ENCODE measurements at places on chromosomes 1 and 21.

GRCh38 chr1:229252228-229252984, 18.5 kb upstream of the RAB4A start:
- DNase-seq = no peak

GRCh38 chr1:18951818-18952391, 4.6 kb downstream of the IFFO2 start:
- DNase-seq = no peak

DNA sequence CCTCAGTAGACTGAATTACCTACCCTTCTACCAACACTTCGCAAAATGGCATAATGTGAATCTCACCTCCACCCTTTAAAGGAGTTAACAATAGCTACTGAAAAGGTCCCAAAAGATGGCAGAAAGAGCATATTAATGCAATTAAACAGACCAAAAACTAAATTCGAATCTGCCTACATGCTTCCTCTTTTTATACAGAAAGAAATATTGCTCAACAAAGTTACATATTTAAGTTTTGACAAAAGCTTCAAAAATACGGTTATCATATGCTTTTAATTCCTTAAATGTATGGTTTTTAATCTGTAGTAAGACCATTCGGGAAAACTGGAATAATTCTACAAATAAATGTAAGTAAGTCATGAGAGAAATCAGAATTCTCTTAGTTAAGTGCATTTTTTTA, 2.2 kb downstream of the APP start:
- DNase-seq = no peak

GRCh38 chr1:32485554-32486255, 20.8 kb downstream of the ZBTB8B start:
- DNase-seq = no peak

- no peak for DNase-seq
Observed at GRCh38 chr1:30536530-30536929, 186.9 kb downstream of the MATN1 start.

DNA sequence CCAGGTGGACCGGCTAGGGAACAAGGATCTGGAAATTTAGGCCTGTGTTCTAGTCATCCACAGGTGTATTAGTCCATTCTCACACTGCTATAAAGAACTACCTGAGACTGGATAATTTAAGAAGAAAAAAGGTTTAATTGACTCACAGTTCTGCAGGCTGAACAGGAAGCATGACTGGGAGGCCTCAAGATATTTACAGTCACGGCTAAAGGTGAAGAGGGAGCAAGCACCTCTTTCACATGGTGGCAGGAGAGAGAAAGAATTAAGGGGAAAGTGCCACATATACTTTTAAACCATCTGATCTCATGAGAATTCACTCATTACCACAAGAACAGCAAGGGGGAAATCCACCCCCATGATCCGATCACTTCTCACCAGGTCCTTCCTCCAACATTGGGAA, 174.7 kb upstream of the C1orf105 start:
- DNase-seq = no peak

DNA sequence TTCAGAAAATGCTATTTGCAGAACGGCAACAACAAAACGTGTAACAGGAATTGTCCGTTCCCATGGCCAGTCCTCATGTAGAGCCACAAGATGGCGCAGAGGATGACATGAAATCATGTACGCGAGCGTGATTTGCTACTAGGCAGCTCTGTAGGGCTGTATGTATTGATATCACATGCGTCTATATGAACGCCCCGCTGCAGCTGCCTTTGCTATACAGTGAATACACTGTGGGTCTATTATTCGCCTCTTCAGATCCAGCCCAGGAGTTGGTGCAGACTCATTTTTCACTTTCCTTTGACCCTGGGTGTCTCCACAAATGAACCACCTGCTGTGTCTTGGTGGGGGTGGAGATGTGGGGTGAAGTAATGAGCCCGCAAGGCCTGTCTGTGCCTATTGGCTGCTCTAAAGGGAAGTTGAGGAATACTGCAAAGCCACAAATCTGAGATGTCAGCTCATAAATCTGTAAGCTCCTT, 361.5 kb downstream of the KIF26B start:
- no peak for DNase-seq

GRCh38 chr1:24713736-24714135, 31.5 kb upstream of the CLIC4 start:
- no peak for DNase-seq

DNA sequence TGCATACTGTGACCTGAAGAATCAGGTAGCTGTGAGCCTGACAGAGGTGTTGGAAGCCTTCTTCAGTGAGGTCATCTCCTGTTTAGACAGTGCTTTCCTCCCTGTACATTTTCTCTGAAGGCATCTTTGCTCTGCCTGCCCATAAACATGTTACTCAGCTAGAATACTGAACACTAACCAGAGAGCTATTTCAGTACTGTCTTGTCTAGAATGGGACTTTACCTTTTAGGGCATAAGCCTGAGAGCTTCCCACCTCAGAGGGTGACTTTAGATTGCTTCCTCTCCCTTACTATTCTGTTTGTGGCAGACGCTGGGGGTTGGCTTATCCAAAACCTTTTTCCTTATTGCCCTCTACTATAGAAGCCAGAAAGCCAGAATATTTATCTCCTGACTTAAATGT, 23.3 kb upstream of the ZNF326 start:
- DNase-seq = no peak
